ENCODE measurements at places on chromosomes 1 and 21.

GRCh38 chr1:222749927-222750326, 12.9 kb downstream of the FAM177B start:
- DNase-seq: peak; percentile 19

- DNase-seq: peak; percentile 71
Measured at GRCh38 chr1:202058001-202058908, 47.9 kb downstream of the ELF3 start.

GRCh38 chr1:202622388-202622787, 87.9 kb downstream of the SYT2 start:
- DNase-seq: no peak

- peak; percentile 72 for DNase-seq
Measured at GRCh38 chr1:37478890-37479254, 4.5 kb downstream of the ZC3H12A start.

- no peak for DNase-seq
Measured at GRCh38 chr1:204416589-204417073, 5.0 kb upstream of the PPP1R15B start.

All from H4 (cell line).